Breast epithelium (tissue), 4 donors: ENCODE measurements at places on chromosomes 1 and 21.
A peak's percentile ranks its signal among the peaks of the same experiment; 100 is the strongest.

GRCh38 chr1:29856340-29857114, 620.2 kb downstream of the PTPRU start:
- no peaks in the 10 kb centered on the region for H3K36me3 ChIP-seq
- no peaks in the 10 kb centered on the region for H3K27me3 ChIP-seq
- H3K4me3 ChIP-seq, result no peak overlapping the region
- no peaks in the 10 kb centered on the region for H3K4me1 ChIP-seq
- DNase-seq, result no peak
- no peak overlapping the region for H3K27ac ChIP-seq

- DNase-seq, result no peak
- no peaks in the 10 kb centered on the region for H3K36me3 ChIP-seq
- H3K4me1 ChIP-seq, result no peaks in the 10 kb centered on the region
- no peak overlapping the region for H3K4me3 ChIP-seq
Observed at GRCh38 chr21:37582590-37582989, 216.0 kb downstream of the DYRK1A start.

DNA sequence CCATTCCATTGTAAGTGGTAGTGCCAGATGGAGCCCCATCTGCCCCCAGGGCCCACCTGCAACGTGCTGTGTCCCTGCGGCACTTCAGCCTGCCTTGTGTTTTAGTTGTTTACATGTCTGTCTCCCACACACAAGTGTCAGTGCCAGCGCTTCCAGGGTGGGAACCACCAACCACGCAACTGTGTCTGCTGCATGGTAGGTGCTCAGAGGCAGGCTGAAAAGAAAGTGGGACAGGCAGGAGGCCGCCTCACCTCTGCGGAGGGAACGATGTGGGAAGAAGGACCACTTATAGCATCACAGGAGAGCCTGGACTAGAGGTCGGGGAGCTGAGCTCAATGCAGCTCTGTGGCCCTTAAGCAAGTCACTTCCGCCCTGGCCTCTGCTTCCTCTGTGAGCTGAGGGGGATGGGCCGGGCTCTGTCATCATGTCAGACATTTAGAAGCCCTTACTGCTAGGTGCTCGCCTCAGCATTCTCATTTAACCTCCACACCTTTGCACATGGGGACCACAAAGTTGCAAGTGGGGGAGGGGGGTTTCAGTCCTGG, 17.9 kb downstream of the SLC9A1 start:
- peaks cover 9% of the 10 kb centered on the region for H3K4me1 ChIP-seq
- no peak for DNase-seq
- H3K27me3 ChIP-seq, result no peaks in the 10 kb centered on the region
- H3K36me3 ChIP-seq, result no peaks in the 10 kb centered on the region
- peak overlapping the region; percentile 4 for H3K4me3 ChIP-seq

- H3K27me3 ChIP-seq, result peaks cover 7% of the 10 kb centered on the region
- no peaks in the 10 kb centered on the region for H3K4me1 ChIP-seq
- H3K27ac ChIP-seq, result no peak overlapping the region
- H3K36me3 ChIP-seq, result no peaks in the 10 kb centered on the region
- no peak for DNase-seq
- H3K4me3 ChIP-seq, result no peak overlapping the region
Observed at GRCh38 chr1:175419684-175420517, 227.3 kb upstream of the KIAA0040 start.

- H3K4me3 ChIP-seq, result no peak overlapping the region
- no peaks in the 10 kb centered on the region for H3K27me3 ChIP-seq
- no peaks in the 10 kb centered on the region for H3K4me1 ChIP-seq
- no peak for DNase-seq
- peaks cover 16% of the 10 kb centered on the region for H3K36me3 ChIP-seq
Observed at GRCh38 chr1:150966011-150966410, 8.6 kb downstream of the CERS2 start.

GRCh38 chr1:239601108-239601507, 214.7 kb downstream of the CHRM3 start:
- H3K27ac ChIP-seq, result no peak overlapping the region
- no peaks in the 10 kb centered on the region for H3K4me1 ChIP-seq
- no peak overlapping the region for H3K4me3 ChIP-seq
- H3K27me3 ChIP-seq, result no peaks in the 10 kb centered on the region
- no peaks in the 10 kb centered on the region for H3K36me3 ChIP-seq

DNA sequence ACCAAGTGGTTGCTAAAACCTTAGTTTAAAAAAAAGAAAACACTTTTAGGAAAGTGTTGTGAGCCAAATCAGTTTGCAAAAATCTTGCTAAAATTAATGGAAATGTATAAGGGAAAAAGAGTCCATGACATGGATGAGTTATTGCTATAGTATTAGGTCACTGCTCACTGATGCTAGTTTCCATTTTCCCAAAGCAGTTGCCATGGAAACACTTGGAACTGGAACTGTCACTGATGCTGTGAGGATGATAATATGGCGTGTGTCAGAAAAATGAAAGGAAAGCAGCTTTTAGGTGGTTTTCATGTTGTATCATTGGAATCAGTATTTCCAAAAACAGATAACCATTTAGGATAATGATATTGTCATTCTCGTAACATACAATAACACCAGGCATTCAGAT, 104.4 kb downstream of the PHTF1 start:
- H3K36me3 ChIP-seq, result no peaks in the 10 kb centered on the region
- H3K27ac ChIP-seq, result no peak overlapping the region
- no peak overlapping the region for H3K4me3 ChIP-seq
- no peaks in the 10 kb centered on the region for H3K4me1 ChIP-seq

- H3K27me3 ChIP-seq, result no peaks in the 10 kb centered on the region
- H3K4me3 ChIP-seq, result no peak overlapping the region
- no peak for DNase-seq
- H3K4me1 ChIP-seq, result no peaks in the 10 kb centered on the region
Observed at GRCh38 chr21:24870633-24871032, 736.6 kb downstream of the MRPL39 start.

DNA sequence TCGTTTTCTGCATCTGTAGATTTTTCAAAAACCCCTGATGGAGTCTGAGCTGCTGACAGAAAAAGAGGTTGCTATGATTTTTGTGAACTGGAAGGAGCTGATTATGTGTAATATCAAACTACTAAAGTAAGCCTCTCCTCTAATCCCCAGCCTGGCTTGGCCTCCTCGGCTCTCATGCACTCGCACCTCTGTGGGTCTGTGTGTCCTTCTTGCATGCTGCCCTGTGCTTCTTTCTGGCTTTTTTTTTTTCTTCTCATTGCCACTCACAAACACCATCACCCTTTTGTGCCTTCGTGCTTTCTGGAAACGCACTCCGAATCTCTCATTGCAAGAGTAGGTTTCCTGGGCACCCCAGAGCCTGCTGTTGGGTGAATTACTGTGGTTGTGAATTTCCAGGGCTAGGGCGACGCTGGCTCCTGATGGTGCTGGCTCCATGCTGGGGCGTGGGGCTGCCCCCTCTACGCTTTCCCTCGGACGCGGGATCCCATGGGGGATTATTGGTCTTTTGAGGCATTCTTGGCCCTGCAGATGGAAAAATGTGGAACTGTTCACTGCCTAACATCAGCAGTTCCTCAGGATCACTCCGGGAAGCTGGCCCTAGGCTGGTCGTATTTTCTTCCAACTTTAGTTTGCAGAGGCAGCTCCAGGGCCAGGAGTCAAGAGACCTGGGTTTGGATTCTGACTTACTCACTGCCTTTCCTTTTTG, 56.8 kb downstream of the ATP5PO start:
- H3K27ac ChIP-seq, result no peak overlapping the region
- no peak overlapping the region for H3K4me3 ChIP-seq
- no peaks in the 10 kb centered on the region for H3K36me3 ChIP-seq

- no peaks in the 10 kb centered on the region for H3K27me3 ChIP-seq
- DNase-seq, result no peak
- no peaks in the 10 kb centered on the region for H3K4me1 ChIP-seq
Observed at GRCh38 chr1:214990619-214991018, 91.9 kb upstream of the KCNK2 start.

- H3K4me1 ChIP-seq, result no peaks in the 10 kb centered on the region
- H3K4me3 ChIP-seq, result no peak overlapping the region
- no peaks in the 10 kb centered on the region for H3K36me3 ChIP-seq
Observed at GRCh38 chr1:158212320-158212719, 31.6 kb downstream of the CD1D start.

DNA sequence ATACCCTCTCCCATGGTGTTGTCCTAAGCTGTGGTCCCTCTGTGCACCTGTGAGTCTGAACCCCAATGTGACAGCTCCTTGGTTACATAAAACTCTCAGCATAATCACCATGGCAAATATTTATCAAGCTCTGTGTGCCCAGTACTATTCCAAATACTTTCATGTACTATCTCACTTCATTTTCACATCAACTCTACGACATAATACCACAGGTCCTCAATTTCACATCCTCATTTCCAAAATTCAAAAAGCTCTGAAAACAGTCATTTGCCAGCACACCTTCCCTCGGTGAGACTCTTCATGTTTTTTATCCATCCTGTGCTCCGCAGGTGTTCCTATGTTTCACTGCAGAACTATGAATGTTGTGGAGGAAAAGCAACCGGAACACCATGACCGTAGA, 12.4 kb upstream of the CREG1 start:
- no peaks in the 10 kb centered on the region for H3K27me3 ChIP-seq
- no peak overlapping the region for H3K4me3 ChIP-seq
- no peaks in the 10 kb centered on the region for H3K36me3 ChIP-seq
- no peak for DNase-seq
- H3K27ac ChIP-seq, result no peak overlapping the region

- no peaks in the 10 kb centered on the region for H3K4me1 ChIP-seq
- H3K27ac ChIP-seq, result no peak overlapping the region
- H3K27me3 ChIP-seq, result no peaks in the 10 kb centered on the region
Observed at GRCh38 chr1:242629396-242629795, 104.9 kb upstream of the PLD5 start.

DNA sequence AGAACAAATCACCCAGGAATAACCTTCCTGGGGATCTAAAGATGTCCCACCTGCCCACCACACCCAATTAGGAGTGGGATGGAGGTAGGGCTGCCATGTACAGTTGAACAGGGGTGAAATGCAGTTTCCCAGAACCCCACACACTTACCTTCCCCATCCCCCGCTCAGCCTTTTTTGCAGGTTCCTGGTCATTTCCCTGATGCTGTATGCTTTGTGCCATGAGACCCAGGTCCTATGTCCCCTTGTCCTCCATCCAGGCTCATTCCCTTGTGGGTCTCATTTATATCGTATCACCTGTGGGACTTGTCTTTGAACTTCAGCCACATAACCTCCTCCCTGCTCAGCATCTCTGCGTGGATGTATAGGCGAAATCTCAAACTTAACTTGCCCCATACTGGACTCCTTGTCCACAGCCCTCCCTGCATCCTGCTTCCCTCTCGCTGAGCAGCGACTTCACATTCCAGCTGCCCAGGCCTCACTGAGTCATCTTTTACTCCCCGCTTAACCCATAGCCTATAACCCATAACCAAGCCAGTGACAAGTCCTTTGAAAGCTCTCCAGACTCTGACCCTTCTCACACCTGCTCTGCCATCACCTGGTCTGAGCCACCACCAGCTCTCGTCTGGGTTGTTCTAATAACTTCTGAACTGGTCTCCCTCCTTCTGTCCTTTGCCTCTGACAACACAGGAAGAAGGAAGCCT, 4.7 kb downstream of the LDLRAD2 start:
- no peaks in the 10 kb centered on the region for H3K36me3 ChIP-seq
- H3K4me3 ChIP-seq, result no peak overlapping the region
- no peak overlapping the region for H3K27ac ChIP-seq

GRCh38 chr1:48683839-48684238, 92.9 kb downstream of the BEND5 start:
- no peaks in the 10 kb centered on the region for H3K36me3 ChIP-seq
- H3K4me1 ChIP-seq, result no peaks in the 10 kb centered on the region
- peak overlapping the region; percentile 69 for H3K27ac ChIP-seq
- H3K4me3 ChIP-seq, result no peak overlapping the region
- no peaks in the 10 kb centered on the region for H3K27me3 ChIP-seq

- H3K27me3 ChIP-seq, result no peaks in the 10 kb centered on the region
- no peak for DNase-seq
- H3K4me3 ChIP-seq, result no peak overlapping the region
- H3K4me1 ChIP-seq, result no peaks in the 10 kb centered on the region
Observed at GRCh38 chr1:179803918-179804317, 60.8 kb downstream of the FAM163A start.

GRCh38 chr21:15183813-15184257, 119.0 kb upstream of the NRIP1 start:
- H3K27me3 ChIP-seq, result no peaks in the 10 kb centered on the region
- no peak overlapping the region for H3K4me3 ChIP-seq
- no peak overlapping the region for H3K27ac ChIP-seq
- DNase-seq, result no peak

- H3K4me3 ChIP-seq, result no peak overlapping the region
- H3K36me3 ChIP-seq, result no peaks in the 10 kb centered on the region
- H3K4me1 ChIP-seq, result no peaks in the 10 kb centered on the region
- H3K27me3 ChIP-seq, result no peaks in the 10 kb centered on the region
- H3K27ac ChIP-seq, result no peak overlapping the region
- no peak for DNase-seq
Observed at GRCh38 chr1:206127336-206127735, 10.1 kb upstream of the AVPR1B start.
